ENCODE measurements at places on chromosomes 3 and 15.

GRCh38 chr3:146306656-146307455 is 56.0 kb upstream of the PLSCR4 start:
- no peak for DNase-seq

DNA sequence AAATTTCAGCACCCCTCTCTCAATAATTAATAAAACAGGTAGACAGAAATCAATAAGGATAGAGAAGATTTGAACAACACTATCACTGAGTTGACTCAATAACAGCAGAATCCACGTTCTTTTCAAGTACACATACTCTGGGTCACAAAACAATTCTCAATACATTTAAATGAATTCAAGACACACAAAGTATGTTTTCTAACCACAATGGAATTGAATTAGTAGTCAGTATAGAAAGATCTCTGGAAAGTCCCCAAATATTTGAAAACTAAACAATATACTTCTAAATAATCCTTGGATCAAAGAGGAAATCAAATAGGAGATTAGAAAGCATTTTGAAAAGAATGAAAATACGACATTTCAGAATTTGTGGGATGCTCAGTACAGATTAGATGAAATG is 40.0 kb downstream of the TKT start:
- DNase-seq, result no peak

DNA sequence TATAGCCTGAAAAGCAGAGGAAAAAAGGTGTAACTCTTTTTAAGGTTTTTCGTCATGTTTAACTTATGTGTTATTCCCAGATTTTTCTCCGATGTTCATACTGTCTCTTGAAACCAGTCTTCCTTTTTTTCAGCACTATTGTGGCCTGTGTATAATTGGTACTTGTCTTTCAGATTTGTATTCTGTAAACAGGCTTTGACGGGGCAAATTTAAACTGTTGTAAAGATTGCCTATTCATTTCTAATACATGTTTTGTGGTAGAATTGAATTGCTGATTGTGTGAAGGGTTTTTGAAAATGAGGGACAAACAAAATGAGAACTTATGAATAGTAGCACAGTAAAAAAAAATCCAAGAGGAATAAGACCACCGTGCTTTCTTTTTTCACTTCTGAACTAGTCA is 33.6 kb downstream of the AKAP13 start:
- DNase-seq, result no peak

DNA sequence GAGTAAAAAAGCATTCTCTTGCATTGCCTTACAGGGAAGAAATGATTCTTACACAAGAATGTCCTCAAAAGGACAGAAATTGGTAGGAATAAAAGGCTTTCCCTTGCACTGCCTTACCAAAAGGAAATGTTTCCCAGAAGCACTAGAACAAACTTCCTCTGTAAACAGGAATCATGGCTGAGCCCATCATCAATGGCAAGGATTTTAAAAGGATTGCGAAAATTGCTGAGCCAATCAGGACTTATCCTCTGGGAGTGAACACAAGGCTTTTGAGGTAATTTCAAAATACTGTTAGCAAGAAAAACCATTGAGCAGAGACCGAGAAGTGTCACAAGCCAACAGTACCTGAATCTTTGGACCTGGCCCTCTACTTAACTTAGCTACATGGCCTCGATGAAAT is 897.3 kb downstream of the ROBO1 start:
- no peak for DNase-seq

GRCh38 chr3:31531452-31531991 is 1.2 kb upstream of the STT3B start:
- no peak for DNase-seq

DNA sequence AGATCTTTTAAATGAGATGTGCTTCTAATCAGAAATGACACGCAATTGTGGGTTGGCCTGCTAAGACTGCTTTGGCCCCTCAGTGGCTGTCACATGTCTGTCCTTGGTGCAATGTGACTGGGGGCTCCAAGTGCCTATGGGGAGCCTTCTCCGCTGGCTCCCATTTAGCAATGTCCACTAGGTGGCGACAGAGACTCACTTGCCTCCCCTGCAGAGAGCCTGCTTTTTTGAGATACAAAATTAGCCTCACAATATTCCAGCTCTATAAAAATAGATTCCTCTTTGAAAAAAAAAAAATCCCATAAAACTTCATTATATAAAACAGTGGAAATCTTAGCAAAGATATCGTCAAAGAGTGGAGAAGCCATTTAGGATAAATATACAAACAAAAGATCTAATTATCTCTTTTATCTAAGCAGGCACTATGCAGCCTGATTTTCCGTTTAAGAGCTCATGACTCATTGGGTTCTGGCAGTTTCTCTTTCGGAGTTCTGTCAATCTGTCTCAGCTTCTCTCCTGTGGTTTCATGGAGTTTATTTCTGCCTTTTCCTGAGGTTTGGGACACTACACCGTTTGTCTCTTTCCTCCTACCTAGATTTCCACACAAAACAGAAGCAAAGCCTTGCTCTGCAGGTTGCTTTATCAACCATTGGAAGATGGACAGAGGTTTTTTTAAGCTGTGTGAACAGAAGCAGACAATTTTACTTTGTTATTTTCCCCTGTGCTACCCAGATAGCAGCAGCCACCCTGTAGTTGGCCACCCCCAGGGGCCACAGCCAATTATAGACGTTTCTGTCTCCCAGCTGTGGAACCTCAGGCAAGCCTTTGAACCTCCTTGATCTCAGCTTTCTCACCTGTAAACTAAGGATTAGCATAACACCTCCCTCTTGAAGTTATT is 68.4 kb upstream of the TNFAIP8L3 start:
- peak; percentile 83 for DNase-seq

DNA sequence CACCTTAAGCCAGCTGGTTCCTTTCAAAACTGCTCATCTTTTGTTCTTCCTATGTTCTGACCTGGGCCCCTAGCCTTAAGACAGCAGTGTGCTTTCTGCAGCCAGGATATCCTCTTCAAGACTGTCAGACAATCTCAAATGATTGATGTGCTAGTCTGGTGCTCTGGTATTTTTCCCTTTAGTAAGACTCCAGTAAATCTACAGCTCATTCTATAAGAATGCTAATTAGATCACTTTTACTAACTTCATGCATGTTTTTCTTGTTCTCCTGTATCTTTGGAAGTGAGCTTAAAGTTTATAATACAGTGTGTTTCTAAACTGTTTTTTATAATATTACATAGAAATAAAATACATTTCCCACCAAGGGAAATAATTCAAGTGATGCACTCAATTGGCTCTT is 220.9 kb upstream of the NANOGP8 start:
- no peak for DNase-seq

DNA sequence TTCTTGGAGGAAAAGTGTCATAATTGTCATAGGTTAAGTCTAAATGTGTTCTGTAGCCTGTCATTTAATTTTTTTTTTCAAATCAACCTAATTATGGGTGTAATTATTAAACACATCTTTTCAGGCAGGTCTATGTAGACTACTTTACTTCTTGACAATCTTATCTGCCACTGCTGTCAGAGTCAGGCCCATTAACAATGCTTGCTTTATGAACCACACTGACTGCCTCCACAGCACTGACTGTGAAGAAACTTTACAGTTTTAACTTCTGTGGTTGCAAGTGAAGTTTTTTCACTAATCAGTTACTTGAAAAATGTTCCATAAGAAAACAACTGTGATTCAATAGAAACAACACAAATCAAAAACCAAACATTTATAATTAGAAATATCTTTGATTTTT is 407.8 kb downstream of the PLCL2 start:
- no peak for DNase-seq

DNA sequence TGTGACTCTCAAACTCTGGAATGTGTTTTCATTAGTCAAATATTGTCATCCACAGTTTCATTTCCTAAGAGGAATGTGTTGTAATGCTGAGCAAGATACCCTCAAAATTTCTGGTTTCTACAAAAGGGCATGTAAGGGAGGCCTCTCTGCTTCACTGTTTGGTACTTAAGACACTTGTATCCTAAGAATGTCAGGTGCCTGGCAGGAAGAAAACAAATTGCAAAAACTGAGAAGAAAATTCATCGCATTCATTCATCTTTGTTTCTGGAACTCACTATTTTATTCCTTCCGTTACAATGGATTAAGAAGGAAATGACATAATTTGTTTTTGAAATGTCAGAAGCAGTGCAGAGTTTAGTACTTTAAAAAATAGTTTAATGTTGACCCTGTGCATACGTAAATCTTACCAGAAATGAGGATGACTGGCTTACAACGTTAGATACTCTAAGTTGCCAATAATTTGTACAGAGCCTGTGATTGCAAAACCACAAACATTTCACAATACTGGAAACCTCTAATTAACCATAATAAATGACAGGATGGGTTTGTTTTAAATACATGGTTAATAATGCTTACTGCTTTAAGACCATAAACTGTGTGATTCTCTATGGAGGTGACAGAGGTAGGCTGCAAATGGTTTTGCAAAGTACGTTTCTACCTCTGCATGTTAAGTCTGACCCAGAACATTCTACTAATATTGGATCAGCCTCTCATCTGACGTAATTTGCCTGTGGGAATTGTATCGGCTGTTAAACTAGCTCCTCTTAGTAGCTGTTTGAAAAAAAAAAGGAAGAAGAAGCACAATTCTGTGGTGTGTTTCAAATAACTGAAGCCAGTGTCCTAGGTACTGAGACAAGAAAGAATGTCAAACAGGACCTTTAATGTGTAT is 477.8 kb downstream of the RBMS3 start:
- no peak for DNase-seq

GRCh38 chr15:25933456-25934158 is 70.5 kb upstream of the ATP10A start:
- peak; percentile 75 for DNase-seq

DNA sequence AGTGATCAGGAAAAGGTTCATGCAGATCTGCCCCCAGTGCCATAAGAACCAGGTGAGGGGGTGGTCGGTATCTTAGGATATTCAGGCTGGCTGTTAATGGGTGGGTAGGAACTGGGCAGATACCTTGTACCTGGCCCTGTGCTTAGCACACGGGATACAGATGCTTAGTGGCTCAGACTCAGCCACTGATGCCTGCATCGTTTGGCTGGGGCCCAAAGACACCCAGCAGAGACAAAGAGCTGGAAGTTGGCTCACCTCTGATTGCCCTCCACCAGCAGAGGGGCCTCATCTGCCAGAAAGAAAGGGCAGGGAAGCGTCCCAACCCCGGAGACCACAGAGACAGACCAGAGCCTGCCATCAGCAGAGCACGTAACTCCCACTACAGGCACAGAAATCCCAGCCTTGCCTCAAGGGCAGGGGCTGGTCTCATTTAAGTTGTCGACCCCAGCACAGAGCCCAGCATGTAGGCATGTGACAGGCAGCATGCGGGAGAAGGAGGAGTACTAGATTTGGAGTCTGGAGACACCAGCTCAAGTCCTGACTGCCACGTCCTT is 64.1 kb upstream of the SLC6A1 start:
- DNase-seq, result peak; percentile 39

DNA sequence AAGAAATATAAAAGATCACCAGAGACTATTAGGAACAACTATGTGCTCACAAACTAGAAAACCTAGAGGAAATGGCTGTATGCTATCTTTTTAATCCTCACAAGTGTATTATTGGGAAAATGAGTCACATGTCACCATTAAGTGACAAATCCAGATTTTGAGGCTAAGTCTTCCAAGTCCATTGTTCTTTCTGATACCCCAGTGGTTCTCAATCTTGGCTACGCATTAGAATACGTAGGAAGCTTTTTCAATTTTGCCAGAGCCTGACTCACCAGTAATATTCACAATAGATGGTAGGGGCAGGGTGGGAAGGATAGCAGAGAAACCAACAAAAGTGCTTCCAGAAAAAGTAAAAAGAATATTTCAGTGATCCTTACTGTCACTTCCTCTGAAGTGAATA is 117.0 kb downstream of the FILIP1L start:
- no peak for DNase-seq

DNA sequence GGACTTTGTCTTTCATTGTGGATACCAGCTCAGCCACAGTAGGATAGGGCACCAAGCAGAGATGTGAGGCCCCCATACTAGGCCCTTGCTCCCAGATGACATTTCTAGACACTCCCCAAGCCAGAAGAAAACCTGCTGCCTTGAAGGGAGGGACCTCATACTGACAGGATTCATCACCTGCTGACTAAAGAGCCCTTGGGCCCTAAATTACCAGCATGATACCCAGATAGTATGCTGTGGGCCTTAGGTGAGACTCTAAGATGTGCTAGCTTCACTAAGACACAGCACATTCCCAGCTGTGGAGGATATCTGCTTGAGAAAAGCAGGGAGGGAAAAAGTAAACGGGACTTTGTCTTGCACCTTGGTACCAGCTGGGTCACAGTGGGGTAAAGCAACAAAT is 324.0 kb downstream of the TBL1XR1 start:
- no peak for DNase-seq

- DNase-seq, result no peak
These were observed 115.4 kb upstream of the C15orf61 start for GRCh38 chr15:67405208-67406191.

- DNase-seq, result no peak
These were observed 272.1 kb downstream of the FAM43A start for GRCh38 chr3:194957743-194958240.

DNA sequence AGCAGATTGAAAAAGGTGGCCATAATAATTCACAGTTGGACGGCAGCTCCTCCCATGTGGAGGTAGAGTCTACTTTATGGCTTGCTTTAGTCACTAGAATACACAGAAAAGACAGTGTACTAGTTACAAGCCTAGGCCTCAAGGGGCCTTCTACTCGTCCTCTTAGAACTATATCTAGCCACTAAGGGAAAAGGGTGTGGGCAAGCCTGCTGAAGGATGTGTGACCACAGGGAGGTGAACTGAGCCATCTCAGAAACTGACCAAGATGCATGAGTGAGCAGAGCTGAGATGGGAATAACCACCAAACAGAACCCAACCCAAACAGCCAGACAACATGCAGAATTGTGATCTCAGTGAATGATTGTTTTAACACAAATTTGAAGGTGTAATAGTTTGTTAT is 335.6 kb upstream of the LMCD1 start:
- DNase-seq, result no peak

GRCh38 chr15:56968821-56969220 is 50.4 kb downstream of the TCF12 start:
- DNase-seq, result no peak

- no peak for DNase-seq
These were observed 298.3 kb upstream of the TGFBR2 start for GRCh38 chr3:30308131-30308530.

DNA sequence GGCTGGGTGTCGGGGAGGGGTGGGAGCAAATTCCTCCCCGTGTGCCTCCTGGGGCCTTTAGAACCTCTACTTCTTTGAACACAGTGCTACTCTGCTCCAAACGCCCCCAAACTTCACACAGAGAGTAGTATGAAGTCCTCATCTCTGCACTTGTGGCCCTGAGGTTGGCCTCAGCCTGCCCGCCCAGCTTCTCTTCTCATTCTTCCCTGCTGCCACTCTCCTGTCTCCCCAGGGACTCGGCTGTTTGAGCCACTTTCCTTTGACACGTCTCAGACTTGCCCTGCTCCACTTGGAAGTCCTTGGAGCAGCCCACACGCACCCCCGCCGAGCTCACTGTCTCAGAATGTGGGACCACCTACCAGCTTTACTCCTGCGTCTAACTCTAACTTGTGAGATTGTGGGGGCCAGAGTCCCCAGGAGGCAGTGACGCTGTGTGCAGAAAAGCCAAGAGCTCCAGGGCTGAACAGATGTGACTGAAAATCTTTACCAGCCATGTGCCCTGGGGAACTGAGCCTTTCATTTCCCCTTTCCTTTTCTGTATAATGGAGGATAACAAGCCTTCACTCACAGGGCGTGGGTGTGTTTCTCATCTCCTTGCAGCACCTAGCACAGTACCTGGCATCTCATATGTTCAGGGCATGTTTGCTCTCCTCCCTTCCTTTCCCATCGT is 233.6 kb upstream of the CTDSPL start:
- DNase-seq, result no peak

- no peak for DNase-seq
These were observed 723.8 kb downstream of the TUSC7 start for GRCh38 chr3:117433427-117433826.

GRCh38 chr3:53650424-53650823 is 156.0 kb downstream of the CACNA1D start:
- DNase-seq, result no peak

GRCh38 chr3:169430707-169431404 is 232.7 kb downstream of the MECOM start:
- no peak for DNase-seq

Measured in sciatic nerve (tissue), 2 donors.